Camera-type eye (tissue), 1 donor: ENCODE measurements at places on chromosomes 12 and 14. TPM values are rescaled to one million over a fixed set of nuclear protein-coding genes. Genes with fewer than 3 reads are reported as not detected.

Gene REM2
- total RNA-seq: 2.0 TPM

Gene CLEC1A
- total RNA-seq: 3.7 TPM

Gene SLCO1B1
- not detected for total RNA-seq

Gene CISTR
- total RNA-seq: not detected
